ENCODE measurements at places on chromosomes 4 and X.

- DNase-seq = no peak
Observed at GRCh38 chrX:94831364-94831763, 1157.4 kb downstream of the FAM133A start.

DNA sequence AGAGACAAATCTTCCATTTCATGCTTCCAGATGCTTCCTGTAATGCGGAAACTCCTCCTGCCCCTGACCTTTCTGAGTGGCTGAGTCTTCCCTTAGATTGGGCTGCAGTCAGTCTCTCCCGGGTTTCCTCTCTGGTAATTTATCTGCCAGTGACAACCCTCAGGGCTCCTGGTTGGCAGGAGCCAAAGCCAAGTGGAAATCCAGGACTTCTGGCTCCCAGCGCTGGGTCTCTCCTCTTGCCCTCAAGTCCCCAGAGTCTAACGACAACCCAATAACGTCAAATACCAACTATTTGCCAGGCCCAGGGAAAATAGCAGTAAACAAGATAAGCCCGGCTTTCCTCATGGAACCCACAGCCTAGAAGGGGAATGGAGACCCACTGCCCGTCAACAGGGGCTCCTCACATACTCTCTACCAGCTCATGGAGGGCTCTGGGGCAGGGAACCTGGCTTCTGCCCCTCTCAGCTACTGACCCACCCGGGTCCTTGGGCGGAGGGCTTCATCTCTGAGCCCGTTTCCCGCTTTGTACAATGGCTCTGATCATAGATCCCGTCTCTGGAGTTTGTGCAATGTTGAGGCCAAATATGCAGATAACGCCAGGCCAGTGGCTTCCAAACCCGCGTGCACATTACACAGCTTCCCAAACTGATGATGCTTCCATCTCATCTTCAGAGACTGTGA, 1.1 kb upstream of the TBC1D14 start:
- no peak for DNase-seq

- peak; percentile 58 for DNase-seq
Observed at GRCh38 chrX:56783450-56783831, 54.4 kb downstream of the NBDY start.

GRCh38 chrX:17595456-17596035, 141.7 kb upstream of the SCML1 start:
- no peak for DNase-seq

DNA sequence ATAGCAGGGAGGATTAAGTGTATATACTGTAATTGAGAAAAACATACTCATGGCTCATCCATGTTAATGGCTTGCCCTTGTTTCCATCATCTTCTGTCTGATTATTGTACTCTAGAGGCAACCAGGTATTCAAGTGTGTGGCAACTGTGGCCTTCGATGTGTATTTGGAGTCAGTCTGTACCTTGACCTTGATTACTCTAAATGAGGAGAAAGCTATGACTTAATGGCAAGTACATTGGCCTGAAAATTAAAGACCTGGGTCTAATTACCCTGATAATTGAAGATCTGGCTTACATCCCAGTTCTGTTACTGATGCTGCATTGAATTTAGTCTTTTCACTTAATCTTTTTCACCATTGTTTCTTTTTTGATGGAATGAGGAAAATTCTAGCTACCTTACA, 409.2 kb downstream of the CCSER1 start:
- DNase-seq = no peak

DNA sequence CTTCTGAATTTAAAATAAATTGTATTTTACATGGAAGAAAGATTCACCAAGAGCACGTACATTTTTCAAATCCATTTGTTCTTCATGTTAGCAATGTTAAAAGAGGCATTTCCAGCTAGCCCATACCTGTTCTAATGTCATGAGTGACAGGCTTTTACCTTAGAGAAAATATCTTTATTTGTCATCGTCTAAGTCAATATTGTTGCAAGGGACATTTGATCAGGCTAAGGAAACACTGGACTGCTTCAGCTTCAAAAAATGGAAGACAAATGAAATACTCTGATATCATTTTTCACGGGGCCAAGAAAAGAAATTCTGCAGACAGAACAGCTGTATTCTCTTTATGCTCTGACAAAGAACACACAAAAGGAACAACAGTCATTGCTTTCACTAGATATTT, 207.7 kb downstream of the RCHY1 start:
- DNase-seq = no peak

GRCh38 chrX:16148896-16149295, 18.4 kb upstream of the MAGEB17 start:
- DNase-seq = no peak

GRCh38 chr4:77093401-77093800, 17.6 kb upstream of the CCNI start:
- no peak for DNase-seq

DNA sequence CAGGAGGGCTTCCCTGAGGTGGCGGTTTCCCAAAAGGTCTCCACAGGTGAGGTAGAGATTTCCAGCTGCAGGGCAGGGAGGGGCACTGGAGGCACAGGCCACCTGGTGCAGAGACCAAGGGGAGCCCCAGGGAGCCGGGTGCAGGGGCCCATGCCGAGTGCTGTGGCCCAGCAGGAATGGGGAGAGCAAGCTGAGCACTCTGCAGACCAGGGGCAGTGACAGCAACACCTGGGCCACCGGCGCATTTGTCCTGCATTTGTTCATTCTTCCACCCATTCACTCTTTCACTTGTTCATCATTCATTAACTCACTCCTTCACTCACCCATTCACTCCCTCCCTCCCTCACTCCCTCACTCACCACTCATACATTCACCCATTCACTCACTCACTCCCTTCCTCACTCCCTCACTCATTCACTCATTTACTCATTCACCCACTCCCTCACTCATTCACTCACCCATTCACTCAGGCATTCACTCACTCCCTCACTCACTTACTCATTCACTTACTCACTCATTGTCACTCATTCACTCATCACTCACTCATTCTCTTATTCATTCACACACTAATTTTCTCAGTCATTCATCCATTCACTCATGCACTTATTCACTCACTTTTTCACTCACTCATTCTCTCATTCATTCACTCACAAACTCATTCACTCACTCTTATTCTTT, 16.3 kb downstream of the CPZ start:
- no peak for DNase-seq

DNA sequence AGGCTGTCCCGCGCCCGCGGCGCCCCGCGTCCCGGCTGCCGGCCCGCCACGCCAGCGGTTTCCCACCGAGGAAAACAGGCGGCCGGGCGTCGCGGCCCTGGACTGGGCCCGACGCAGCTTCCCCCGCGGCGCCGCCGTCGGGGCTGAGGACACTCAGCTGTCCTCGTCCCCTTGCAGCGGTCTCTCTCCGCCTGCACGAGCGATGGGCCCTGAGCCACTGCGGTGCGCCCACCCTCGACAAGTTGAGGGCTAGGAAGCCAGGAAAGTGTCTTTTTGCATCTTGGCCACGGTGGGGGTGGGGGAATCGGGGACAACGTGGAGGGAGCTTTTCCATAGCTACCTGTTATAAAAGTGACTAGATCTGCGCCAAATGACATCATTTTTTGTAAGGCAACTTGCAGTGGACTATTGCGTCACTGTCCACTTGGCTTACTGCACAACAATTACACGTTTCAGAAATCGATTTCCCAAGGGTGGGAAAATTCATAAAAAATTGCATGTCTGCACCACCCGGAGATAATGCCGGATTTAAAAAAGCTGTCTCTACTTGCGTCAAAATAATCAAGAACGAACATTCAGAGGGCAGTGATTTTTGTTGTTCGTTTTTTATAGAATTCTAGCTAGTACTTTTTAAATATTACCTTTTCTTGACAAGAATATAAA, 1.1 kb downstream of the KLHL15 start:
- no peak for DNase-seq

- no peak for DNase-seq
Observed at GRCh38 chrX:38999967-39000745, 198.9 kb downstream of the MID1IP1 start.

DNA sequence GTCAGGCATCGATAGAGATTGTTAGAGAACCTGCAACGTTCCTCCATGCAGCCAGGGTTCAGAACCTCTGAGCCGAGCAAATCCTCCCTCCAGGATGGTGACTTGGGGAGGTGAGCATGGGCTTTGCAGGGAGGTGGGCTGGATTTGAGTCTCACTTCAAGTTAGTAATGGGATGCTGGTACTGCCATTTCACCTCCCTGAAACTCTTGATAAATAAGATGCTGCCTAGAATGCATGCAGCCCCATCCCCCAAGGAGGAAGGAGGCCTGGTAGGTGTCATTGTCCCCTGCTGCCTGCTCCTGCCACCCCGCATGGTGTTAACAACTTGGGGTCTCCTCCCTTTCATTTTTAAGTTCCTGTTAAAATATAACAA, 35.7 kb upstream of the SLC2A9 start:
- no peak for DNase-seq

- no peak for DNase-seq
Observed at GRCh38 chrX:65874110-65874509, 165.8 kb downstream of the VSIG4 start.

GRCh38 chr4:90951037-90951436, 823.8 kb downstream of the CCSER1 start:
- DNase-seq = no peak

DNA sequence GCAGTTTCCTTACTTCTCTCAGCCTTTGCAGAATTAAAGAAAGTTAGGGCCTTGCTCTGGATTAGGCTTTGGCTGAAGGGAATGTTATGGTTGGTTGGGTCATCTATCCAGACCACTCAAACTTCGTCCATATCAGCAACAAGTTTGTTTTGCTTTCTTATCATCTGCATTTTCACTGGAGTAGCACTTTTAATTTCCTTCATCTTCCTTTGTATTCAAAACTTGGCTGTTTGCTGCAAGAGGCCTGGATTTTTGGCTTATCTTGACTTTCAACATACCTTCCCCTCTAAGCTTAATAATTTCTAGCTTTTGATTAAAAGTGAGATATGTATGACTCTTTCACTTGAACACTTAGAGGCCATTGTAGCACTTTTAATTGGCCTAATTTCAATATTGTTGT, 126.7 kb upstream of the CENPE start:
- no peak for DNase-seq

DNA sequence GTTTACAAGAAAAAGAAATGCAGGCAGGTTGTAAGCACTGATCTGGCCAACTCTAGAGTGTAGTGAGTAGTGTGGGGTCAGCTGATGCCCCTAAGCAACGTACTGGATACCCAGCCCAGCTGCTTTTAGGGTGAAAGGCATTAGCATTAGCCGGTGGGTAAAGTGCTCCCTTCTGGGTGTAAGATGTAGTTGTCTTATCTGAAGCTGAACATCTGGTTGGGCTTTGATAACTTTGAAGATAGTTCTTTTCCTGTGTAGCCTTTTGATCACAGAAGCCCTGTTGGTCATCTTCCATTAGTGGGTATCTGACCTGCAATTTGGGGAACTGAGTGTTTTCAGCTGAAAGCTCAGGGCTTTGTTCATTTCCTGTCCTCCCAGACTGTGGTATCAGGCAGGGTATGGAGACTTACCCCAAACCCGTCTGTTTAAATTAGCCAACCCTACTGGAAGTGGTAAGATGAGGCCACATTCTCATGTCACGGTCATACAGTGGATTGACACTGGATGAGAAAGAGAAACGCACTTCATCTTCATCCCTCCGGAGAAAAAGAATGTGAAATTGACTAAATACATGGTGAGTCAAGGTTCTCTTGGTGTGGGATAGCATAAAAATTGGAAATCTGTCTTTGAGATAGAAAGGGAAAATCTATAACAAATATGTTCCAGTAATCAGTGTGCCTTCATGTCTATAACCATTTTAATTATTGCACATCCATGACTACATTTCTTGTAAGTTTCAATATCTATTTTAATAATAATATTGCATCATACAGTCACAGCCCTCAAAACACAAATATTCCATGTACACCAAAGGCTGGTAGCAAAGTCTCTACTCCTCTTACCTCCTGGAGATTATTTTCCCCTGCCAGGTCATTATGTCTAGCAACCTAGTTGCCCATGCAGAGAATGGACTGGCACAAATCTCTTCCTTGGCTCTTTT, 8.7 kb downstream of the RHOH start:
- no peak for DNase-seq

DNA sequence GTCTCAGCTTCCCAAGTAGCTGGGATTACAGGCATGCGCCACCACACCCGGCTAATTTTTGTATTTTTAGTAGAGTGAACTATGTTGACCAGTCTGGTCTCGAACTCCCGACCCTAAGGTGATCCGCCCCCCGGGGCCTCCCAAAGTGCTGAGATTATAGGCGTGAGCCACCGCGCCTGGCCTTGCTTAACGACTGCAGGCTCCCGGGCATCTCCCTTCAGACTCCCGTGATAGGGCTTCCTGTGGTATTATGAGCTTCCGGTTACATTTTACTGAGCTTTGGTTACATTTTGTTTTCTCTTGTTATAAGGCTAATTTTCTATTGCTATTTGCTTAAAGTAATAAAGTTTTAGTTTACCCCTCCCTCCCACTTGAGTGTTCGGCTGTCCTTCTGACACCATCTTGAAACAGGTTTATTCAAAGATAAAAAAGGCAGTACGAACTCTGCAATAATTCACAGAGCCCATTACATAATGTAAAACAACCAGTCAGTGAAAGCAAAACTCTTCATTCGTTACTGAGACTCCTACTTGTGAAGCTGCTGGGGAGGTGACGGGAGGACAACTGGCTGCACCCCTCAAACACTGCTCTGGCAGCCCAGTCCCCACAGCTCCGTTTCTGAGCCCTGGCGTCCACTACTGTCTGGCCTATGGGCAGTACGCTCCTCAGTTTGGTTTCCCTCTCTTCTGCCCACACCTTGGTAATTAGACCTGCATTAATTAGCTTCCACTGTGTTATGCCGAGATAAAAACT, 795.7 kb upstream of the SLIT2 start:
- DNase-seq = no peak

GRCh38 chrX:110732266-110732665, 63.4 kb downstream of the CHRDL1 start:
- no peak for DNase-seq

DNA sequence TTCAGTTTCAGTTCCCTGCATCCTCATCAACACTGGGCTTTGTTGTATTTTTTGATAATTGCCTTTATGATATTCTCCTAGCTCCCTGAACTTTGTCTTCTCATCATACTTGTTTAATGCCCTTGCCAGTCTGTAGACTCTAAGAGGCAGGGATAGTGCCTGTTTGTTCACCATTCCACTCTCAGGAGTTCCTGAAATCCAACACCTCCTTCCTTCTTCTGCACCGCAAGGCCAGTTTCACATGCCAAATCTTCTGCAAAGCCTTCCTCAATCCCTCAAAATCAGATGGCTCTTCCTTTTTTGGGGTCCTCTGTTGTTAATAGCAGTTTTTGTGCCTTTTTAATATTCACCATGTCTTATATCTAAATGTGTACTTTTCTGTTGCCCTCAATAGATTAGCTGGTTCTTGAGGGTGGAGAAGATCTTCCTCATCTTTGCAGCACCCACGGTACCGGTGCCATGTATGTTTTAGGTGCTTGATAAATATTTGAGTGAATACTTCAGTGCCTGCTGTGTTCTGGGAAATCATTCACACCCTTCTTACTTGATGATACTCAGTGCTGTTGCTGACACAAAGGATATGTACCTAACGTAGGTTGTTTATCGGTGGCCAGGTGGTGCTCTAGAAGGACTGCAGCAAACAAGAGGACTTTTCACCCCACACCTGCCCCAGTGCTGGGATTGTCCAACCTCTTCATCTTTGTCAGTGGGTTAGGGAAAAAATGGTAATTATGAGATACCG, 85.3 kb upstream of the LIMCH1 start:
- DNase-seq = no peak

Data from nephron progenitor cell (in vitro differentiated cells).